Kidney tubule cell (primary cell): ENCODE measurements at places on chromosomes 13 and 19.

DNA sequence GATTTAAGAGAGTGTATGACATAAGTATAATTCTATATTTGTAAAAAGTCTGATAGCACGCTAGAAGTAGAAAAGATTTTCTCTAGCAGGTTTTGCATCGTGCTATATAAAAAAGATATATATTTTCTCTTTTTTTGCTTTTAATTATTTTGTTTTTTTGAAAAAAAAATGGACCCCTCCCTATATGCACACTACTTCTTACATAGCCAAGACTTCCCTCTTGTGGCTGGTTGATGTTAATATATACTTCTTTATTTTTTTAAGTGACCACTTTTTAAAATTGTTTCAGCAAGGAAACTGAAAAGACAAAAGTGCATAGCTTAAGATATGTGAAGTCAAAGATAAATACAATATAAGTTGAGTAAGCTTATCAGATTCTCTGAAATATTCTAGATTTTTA lies 1202.8 kb downstream of the DIAPH3 start:
- DNase-seq: peak; percentile 13

- DNase-seq: no peak
These were observed 7.2 kb downstream of the UHRF1 start for GRCh38 chr19:4916292-4917082.

DNA sequence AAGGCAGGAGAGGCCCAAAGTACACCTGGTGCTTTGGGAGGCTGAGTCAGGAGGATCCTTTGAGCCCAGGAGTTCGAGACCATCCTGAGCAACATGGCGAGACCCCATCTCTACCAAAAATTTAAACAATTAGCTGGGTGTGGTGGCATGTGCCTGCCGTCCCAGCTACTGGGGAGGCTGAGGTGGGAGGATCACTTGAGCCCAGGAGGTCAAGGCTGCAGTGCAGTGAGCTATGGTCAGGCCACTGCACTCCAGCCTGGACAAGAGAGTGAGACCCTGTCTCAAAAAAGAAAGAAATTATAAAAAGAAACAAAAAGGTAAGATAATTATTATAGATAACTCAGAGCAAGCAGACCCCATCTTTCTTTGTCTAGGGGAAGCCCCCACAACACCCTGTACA lies 1.9 kb downstream of the HOMER3 start:
- DNase-seq: no peak

DNA sequence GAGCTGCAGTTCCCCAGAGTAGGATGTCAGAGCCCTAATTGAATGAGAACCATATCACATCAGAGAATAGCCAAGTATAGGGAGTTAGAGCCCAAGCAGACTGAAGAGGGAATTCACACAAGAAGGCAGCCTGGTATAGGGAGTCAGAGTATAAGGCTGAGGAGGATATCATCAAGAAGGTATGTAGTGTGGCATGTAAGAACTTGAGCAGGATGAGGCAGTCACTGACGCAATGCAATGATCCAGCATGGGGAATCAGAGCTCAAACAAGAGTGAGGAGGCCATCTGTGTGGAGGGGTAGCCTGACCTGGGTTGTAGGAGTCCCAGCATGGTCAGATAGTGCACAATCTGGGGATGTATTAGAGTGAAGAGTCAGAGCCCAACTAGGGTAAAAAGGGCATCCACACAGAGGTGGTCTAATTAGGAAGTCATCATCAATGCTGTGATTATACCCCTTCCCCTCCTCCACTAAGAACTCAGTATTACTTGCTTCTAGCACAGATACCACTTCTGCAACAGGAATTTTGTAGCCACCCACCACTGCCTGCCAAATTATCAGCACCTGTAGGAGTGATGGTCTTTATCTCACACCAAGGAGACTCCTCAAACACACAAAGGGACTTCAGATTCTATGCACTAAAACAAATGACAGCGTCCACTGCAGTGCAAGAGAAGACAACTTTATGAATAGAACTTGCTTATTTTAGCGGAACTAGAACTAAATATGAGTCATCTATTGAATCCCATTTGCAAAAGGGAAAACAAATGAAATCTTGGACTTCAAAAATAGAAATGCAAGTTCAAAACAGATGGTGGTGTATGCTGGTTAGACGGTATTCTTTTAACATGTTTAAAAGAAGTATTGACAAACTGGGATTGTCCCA lies 107.2 kb downstream of the FNDC3A start:
- peak; percentile 41 for DNase-seq

GRCh38 chr13:112102243-112102642 lies 35.3 kb downstream of the SOX1 start:
- peak; percentile 13 for DNase-seq

- no peak for DNase-seq
These were observed 104.4 kb downstream of the LHFPL6 start for GRCh38 chr13:39498471-39499114.

DNA sequence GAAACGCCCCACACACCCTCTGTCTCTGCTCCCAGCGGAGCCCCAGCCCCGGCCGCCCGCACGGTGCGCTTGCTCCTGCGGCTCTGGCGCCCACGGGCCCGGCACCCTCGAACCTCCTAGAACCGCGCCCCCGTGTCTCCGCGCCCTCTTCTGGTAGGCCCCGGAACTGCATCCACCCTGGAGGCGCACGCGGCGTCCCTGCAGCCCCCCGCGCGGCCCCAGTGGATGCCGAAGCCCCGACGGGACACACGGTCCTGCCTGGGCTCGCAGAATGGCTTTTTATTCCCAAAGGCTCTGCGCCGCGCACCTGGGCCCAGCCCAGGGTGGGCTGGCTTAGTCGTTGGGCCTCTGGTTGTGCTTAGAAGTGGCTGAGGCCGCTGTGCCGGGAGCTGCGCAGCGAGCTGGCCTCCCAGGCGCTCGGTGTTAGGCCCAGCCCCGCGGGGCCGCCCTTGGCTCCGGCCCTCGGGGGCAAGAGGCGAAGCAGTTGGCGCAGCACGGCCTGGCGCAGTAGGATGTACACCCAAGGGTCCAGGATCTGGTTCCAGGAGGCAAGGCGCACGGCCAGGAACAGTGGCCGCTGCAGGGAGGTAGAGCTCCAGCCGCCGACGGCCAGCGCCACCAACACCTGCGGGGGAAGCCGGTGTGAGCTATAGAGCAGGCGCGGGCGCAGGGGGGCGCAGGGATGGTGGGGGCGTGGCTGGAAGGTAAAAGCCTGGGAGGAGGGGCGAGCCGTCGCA lies 2.8 kb downstream of the PTGER1 start:
- peak; percentile 57 for DNase-seq

- peak; percentile 73 for DNase-seq
These were observed 17.9 kb downstream of the BRSK1 start for GRCh38 chr19:55301459-55302317.

DNA sequence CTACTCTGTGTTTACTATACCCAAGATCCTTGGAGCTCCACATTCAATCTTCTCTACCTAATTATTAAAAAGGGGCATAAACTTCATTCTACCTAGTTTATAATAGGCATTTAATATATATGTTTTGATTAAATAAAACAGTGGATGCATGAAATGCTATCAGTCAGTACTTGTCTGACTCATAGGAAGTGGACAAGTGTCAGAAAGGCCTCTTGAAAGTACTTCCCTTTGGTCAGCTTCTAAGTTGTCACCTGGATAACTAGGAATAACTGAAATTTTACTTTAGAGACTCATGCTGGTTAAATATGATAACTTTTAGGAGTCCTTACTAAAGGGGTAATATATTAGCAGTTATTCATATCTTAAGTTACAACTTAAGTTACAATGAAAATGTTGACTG lies 329.8 kb downstream of the KLF5 start:
- peak; percentile 33 for DNase-seq

DNA sequence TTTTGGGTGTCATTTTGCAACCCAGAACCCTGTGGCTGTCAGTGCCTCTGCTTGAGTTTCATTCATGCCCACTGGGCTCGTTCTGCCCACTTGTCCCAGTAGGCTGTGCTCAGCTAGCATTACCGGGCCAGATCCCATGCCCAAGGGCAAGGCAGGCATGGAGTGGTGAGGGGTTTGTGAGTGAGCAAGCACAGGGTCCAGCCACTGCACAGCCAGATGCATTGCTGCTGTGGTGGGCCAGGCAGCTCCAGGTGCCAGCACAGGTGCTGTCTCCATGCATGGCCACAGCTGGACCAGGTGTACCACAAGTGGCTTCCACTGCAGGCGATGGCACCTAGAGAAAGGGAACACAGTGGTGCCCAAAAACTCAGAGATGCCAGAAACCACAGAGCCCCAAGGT lies 1671.2 kb downstream of the OLFM4 start:
- DNase-seq: no peak

GRCh38 chr13:47832458-47832972 lies 168.6 kb downstream of the SUCLA2 start:
- no peak for DNase-seq

DNA sequence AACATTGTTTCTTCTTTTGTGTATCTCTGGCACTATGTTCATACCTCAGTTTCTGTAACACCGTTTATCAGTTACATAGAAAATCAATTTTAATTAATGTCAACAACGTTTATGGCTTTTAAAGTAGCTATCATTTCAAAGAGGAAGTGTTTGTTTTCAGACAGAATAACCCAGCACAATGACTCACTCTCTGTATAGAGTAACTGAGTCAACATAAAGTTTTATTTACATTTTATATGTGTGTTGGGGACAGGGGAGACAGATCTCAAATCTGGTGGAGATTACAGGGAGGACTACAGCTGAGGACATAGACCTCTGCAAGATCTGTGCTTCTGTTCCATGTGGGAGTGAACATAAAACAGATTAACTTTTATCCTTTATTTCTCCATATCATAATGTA lies 2590.1 kb downstream of the PCDH9 start:
- no peak for DNase-seq

DNA sequence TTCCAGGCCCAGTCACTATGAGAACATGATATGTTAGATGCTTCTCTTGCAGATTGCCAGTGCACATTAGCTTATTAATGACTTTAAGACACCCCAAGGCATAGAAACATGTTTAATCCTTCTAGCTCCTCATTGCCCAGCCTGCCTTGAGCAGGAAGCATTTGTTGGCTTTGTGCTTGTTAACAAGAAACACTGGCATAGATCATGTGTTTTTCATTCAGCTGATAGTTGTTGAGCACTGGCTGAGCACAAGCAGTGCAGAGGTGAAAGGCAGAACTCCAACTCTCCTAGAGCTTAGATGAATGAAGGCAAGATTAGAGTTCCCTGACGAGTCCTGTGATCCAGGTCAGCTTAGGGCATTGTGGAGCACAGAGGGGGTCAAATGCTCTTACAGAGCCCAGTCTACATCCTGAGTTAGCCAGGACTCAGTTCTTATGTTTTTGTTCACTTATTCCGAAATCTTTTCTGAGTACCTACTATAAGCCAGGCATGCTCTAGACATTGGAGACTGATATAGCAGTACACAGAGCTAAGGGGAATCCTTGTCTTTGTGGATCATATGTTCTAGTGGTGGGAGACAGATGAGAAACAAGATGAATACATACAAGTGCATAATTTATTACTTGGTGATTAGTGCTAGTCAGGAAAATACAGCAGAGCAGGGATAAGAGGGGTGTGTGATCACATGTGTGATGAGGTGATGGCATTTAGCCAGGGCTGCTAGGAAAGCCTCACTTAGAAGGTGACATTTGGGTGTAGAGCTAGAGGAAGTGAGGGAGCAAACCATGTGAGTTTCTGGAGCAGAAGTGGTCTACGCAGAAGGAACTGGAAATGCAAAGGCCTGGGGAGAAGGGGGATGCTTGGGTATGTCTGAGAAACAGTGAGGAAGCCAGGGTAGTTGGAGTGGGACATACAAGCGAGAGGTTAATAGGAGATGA lies 101.2 kb downstream of the WASF3 start:
- DNase-seq: no peak

- DNase-seq: no peak
These were observed 194.7 kb downstream of the ABCC4 start for GRCh38 chr13:95106562-95106961.

DNA sequence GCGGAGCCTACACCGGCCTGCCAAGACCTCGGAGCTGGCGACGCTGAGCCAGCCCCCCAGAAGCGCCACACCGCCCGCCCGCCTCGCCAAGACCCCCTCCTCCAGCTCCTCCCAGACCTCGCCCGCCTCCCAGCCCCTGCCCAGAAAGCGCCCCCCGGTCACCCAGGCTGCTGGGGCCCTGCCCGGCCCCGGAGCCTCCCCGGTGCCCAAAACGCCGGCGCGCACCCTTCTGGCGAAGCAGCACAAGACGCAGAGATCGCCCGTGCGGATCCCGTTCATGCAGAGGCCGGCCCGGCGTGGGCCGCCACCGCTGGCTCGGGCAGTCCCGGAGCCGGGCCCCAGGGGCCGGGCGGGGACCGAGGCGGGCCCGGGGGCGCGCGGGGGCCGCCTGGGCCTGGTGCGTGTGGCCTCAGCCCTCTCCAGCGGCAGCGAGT lies 10.2 kb downstream of the C19orf25 start:
- peak; percentile 46 for DNase-seq

DNA sequence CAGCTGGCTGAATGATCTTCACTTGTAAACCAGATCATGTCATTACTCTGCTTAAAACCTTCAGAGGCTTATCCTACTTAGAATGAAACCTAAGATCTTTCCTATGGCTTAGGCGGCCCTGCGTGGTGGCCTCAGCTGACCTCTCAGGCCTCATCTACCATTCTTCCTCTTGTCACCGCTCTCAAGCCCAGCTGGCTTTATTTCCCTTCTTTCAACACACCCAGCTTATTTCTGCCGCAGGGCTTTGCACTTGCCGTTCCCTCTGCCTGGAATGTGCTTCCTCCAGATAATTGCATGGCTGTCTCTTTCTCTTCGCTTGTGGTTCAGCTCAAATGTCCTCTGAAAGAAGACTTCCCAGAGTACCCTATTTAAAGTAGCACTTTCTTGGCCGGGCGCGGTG lies 3.6 kb upstream of the ASF1B start:
- DNase-seq: no peak

GRCh38 chr13:22468045-22468444 lies 712.7 kb upstream of the SGCG start:
- no peak for DNase-seq

DNA sequence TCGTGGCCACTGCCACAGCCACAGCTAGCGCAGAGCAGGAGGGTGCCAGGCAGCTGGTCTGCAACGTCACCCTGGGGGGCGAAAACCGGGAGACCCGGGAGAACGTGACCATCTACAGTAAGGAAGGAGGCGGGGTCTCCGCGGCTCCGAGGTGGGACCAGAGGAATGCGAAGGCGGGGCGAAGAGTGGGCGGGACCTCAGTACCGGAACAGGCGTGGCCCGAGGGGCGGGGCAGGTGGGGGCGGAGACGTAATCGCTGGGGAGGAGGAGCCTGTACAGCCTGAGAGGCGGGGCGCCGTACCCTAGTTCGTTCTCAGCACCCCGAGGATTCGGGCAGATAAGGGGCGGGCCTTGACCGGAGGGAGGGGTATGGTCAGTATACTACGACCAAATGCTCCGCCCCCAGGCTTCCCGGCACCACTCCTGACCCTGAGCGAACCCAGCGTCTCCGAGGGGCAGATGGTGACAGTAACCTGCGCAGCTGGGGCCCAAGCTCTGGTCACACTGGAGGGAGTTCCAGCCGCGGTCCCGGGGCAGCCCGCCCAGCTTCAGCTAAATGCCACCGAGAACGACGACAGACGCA lies 2.5 kb downstream of the ICAM5 start:
- DNase-seq: peak; percentile 59

DNA sequence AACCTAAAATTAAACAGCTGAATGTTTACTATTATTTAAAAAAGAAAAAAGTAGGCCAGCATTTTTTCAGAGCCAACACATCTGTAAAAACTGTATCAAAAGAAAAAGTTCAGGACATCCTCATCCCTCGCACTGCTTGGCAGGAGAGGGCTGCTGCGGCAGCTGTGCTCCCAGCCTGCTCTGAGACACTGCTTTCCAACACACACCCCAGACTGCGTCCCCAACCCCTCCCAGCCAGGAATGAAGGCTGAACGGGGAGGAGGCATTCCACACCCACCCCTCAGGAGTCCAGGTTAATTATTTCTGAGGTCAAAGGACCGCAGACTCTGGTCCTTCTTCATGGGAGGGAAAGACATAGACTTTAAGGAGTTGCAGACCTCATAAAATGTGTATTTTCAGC lies 43.1 kb downstream of the COL4A1 start:
- peak; percentile 66 for DNase-seq

GRCh38 chr19:11570039-11570462 lies 7.4 kb downstream of the ACP5 start:
- no peak for DNase-seq
